ENCODE measurements at places on chromosomes 5 and 9. TPM values are rescaled to one million over a fixed set of nuclear protein-coding genes. Genes with fewer than 3 reads are reported as not detected.

GRCh38 chr9:135081264-135081660 is 6.2 kb upstream of the OLFM1 start:
- no peak for DNase-seq

DNA sequence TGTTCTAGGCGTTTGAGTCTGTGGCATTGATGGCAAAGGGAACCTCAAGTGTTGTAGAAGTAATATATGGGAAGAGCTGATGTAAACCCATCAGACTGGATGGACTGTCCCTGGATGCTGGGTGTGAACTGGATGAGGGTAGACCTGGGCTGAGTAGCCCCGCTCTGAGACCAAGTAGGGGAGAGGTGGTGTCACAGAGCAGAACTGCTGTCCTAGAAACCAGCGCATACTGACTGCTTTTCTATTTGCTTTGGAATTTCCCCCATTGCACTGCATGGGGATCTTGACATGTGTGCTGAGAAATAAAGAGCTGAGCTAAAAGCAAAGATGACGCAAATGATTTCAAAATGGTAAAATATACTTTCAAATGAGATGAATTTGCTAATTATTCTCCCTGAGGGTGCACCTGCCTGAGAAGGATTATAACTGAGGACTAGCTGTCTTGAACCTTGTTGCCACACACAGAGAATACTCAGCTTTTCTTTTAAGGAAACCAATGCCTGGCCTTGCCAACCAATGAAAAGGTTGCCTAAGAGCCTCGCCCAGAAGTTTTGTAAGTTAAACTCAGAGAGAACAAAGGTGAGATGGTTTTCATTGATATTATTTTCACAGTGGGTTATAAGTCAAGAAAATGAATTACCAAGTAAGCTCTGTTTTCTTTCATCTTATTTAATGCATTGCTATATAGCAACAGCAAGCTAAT is 44.8 kb downstream of the NIM1K start:
- DNase-seq: no peak

- peak; percentile 59 for DNase-seq
These were observed 408.2 kb upstream of the PRR16 start for GRCh38 chr5:120055858-120056257.

- peak; percentile 46 for DNase-seq
These were observed 8.9 kb downstream of the ZER1 start for GRCh38 chr9:128762671-128763449.

GRCh38 chr9:127521919-127522304 is 70.6 kb downstream of the LRSAM1 start:
- peak; percentile 41 for DNase-seq

- no peak for DNase-seq
These were observed 19.6 kb upstream of the SUSD3 start for GRCh38 chr9:93038918-93039317.

DNA sequence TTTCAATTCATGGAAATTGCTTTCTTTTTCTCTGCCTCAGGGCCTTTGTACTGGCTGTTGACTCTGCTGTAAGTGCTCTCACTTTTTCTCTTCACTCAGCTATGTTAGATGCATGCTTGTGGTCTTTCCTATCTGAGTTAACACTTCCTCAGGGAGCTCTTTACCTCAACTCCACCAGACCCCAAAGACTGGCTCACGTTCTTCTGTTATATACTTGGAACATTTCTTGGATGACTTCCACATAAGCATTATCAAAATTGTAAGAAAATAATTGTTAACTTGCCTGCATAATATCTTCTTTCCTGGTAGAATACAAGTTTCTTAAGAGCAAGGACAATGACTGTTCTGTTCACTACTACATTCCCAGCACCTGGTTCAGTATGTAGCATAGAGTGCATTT is 455.9 kb downstream of the EBF1 start:
- DNase-seq: no peak

DNA sequence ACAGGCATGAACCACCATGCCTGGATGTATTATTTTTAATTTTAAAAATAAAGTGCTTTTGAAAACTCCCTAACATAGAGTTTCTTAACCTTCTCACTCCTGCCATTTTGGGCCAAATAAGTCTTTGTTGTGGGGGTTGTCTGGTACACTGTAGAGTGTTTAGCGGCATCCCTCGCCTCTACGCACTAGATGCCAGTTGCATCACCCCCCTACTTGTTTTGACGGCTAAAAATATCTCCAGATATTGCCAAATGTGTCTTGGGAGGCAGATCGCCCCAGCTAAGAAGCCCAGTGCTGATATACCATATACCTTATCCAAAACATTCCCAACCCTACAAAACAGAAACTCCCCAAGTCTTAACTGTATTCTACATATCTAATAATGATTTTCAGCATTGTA is 54.6 kb downstream of the SCAI start:
- DNase-seq: no peak

GRCh38 chr5:147412561-147412960 is 97.3 kb downstream of the DPYSL3 start:
- no peak for DNase-seq

DNA sequence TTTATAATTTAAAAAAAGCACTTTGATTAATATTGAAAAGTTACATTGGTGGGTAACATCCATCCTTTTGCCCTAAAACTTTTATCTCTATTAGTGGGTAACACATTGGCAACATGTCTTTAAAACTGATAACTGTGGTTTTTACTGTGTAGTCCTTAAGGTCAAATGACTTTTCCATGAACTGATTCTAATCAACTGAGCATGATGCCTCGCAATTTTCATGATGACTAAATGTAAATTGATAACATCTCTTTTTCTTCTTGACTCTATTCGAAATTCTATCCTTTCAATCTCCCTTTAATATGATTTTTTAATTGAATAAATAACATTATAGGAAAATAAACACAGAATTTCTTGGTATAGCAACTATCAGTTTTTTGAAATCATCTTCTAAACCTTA is 6.3 kb upstream of the IL5 start:
- no peak for DNase-seq

- DNase-seq: peak; percentile 16
These were observed 92.9 kb upstream of the RASGRF2 start for GRCh38 chr5:80867233-80867632.

DNA sequence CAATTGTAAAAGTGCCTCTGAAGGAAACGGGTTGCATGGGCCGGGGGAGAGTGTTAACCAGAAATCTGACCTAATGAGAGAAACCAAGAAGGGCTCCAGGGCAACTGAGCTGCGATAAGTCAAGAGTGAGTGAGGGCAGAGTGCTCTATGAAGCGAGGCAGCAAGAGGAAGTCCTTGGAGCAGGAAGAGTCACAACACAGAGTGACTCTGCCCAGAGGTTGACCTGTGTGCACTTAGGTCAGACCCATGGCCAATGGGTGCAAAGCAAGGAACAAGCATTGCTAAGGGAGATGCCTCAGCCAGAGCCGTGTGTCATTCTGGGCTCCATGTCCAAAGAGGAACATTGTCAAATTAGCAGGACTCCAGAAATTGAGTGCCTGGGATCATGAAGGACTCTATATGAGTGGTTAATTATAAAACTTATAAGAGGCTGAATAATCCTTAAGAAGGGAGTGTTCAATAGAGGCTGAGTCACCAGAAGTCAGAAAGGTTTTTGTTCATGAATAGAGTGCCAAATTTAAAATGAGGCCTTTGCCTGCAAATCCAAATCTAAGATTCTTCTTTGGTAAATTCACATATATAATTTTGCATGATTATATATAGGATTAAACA is 438.5 kb downstream of the MED10 start:
- no peak for DNase-seq

SLC6A19 gene
- total RNA-seq: not detected

FGF10 gene
- not detected for total RNA-seq

POU4F3 gene
- total RNA-seq: not detected

CARTPT gene
- not detected for total RNA-seq

BTNL3 gene
- not detected for total RNA-seq

TTC23L gene
- total RNA-seq: not detected

MAP3K1 gene
- 67.5 TPM for total RNA-seq

CD72 gene
- total RNA-seq: 0.60 TPM

Data from renal cortical epithelial cell (primary cell).